Panc1 (cell line): ENCODE measurements at places on chromosomes 4 and X. TPM values are rescaled to one million over a fixed set of nuclear protein-coding genes. Genes with fewer than 3 reads are reported as not detected.
A peak's percentile ranks its signal among the peaks of the same experiment; 100 is the strongest.

DNA sequence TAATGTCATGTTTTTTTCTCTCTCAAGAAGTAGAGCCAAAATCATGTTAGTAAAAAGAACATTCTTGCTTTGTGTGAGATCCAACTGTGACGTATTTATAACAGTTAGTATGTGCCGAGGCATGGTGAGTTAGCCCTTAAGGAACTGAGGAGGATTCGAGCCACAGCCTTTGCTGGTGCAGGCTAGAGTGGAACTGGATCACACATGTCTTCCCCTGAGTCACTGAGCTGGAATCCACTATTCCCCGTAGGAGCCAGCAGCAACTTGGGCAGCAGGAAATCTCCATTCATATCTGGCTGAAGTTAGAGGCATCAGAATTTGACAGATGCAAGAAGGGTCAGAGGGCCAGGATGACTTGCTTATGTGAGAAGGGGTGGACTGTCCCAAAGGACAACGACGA, 144.6 kb upstream of the KIT start:
- no peaks in the 10 kb centered on the region for H3K36me3 ChIP-seq
- H3K27me3 ChIP-seq = no peaks in the 10 kb centered on the region
- no peak overlapping the region for H3K4me3 ChIP-seq
- no peaks in the 10 kb centered on the region for H3K4me1 ChIP-seq

GRCh38 chrX:40099055-40099958, 1.5 kb upstream of the BCOR start:
- peak overlapping the region; percentile 43 for H3K4me3 ChIP-seq
- H3K27me3 ChIP-seq = no peaks in the 10 kb centered on the region
- H3K4me1 ChIP-seq = peaks cover 23% of the 10 kb centered on the region
- DNase-seq = no peak
- peak overlapping the region; percentile 80 for H3K27ac ChIP-seq
- no peaks in the 10 kb centered on the region for H3K36me3 ChIP-seq

- no peaks in the 10 kb centered on the region for H3K27me3 ChIP-seq
- peaks cover 22% of the 10 kb centered on the region for H3K36me3 ChIP-seq
- H3K27ac ChIP-seq = no peak overlapping the region
- no peaks in the 10 kb centered on the region for H3K4me1 ChIP-seq
- H3K4me3 ChIP-seq = no peak overlapping the region
These were observed 18.2 kb downstream of the VAMP7 start for GRCh38 chrX:155899366-155899765.

GRCh38 chrX:49840679-49841078, 11.6 kb downstream of the PAGE4 start:
- no peak overlapping the region for H3K4me3 ChIP-seq
- H3K27me3 ChIP-seq = no peaks in the 10 kb centered on the region
- no peaks in the 10 kb centered on the region for H3K4me1 ChIP-seq

- no peak for DNase-seq
- H3K27ac ChIP-seq = no peak overlapping the region
- no peaks in the 10 kb centered on the region for H3K27me3 ChIP-seq
- no peaks in the 10 kb centered on the region for H3K4me1 ChIP-seq
- H3K36me3 ChIP-seq = no peaks in the 10 kb centered on the region
- H3K4me3 ChIP-seq = no peak overlapping the region
These were observed 147.8 kb downstream of the GRIA3 start for GRCh38 chrX:123331859-123332258.

DNA sequence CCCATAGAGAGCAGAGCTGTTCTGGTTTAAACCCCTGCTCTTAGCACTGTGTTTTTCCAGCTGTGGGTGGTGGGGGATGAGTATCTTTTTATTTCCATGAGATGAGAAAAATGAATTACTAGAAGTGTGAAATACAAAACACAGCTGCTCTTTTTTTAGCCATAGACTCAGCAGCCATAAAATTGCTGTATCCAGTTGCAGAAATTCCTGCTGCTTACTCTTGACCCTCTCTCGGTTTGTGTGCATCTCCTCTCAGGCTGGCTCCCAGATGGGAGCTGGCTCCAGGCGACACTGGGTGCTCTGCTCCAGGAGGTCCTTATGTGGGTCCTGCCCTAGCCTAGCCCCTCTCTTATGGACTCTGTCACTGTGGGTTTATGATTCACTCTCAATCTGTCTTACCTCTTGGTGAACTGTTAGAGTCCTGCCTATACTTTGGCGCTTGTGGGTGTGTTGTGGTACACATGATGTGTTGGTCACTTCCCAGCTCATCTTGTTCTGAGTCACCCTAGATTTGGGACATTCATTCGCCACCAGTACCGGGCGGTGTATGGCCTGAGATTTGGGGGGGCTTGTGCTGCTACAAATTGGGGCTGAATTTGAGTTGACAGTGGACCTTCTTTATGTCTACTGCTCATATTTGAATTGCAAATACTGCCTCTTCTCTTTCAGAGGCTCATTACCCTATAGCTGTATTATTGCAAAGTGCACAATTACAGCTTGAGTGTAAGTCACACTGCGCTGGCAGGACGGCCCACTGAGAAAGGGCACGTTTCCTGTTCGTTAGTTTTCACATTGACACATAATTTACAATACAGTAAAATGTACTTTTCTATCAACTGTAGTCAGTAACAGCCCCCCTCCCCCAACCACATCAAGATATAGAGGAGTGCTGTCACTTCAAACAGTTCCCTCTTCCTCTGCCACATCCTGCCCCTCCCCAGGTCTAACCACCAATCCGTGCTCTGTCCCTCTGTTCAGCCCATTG, 46.9 kb upstream of the MSANTD1 start:
- DNase-seq = no peak
- H3K4me3 ChIP-seq = no peak overlapping the region
- H3K4me1 ChIP-seq = no peaks in the 10 kb centered on the region
- no peaks in the 10 kb centered on the region for H3K27me3 ChIP-seq
- no peaks in the 10 kb centered on the region for H3K36me3 ChIP-seq
- no peak overlapping the region for H3K27ac ChIP-seq

The GAGE1 gene
- not detected for total RNA-seq

The PAGE2 gene
- not detected for total RNA-seq

The MAGEC3 gene
- total RNA-seq = not detected

DNA sequence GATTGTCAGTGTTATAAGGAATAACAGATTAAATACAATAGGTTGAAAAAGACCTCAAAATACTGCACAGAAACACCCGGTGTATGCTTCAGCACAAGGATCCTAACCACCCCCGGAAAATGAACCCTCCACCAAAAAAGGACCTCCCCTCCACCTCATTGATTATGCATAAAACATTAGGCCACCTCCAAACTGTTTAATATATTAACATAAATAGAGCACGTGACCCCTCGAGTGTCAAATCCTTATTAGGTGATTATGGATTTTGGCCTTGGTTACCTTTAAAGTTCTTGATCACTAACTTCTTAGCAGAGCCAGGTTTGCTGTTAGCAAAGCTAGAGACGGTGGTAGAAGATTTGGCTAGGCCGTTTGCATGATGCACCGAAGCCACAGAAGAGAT, 958 bp downstream of the CUL4B start:
- H3K27ac ChIP-seq = peak overlapping the region; percentile 98
- peaks cover 12% of the 10 kb centered on the region; the same call in 1 of the 2 replicates for H3K36me3 ChIP-seq
- no peaks in the 10 kb centered on the region for H3K27me3 ChIP-seq
- DNase-seq = no peak
- peaks cover 12% of the 10 kb centered on the region; the same call in 1 of the 2 replicates for H3K4me1 ChIP-seq
